Activated naive CD4-positive, alpha-beta T cell (primary cell): ENCODE measurements at places on chromosomes 7 and 10.

DNA sequence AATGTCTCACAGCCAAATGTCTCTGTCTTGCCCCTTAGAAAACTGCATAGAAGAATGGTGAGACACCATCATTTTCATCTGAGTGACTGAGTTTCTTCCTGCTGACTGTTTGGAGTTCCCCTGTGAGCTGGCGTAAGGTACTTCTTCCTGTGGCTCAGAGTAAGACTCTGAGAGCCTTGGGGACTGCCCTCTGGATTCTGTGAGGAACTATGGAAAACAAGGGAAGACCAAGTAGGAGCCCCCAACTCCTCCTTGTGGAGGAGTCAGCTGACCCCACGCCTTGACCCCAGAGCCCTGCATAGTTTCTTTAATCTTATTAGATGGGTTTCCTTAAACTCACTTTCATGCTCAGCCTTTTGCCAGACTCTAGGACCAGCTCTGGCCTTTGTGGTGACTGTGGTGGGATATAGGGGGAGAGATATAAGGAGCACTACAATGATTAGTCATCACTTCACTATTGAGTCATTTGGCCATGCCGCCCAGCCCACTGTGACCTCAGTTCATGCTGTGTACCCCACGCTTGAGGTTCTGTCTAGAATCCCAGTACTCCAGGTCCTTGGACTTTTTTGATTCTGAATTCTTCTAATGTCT, 51.8 kb upstream of the FAM133B start:
- DNase-seq = no peak

- no peak for DNase-seq
Observed at GRCh38 chr10:75648351-75648750, 216.9 kb downstream of the LRMDA start.

- DNase-seq = no peak
Observed at GRCh38 chr10:77604063-77604462, 33.5 kb downstream of the KCNMA1 start.

DNA sequence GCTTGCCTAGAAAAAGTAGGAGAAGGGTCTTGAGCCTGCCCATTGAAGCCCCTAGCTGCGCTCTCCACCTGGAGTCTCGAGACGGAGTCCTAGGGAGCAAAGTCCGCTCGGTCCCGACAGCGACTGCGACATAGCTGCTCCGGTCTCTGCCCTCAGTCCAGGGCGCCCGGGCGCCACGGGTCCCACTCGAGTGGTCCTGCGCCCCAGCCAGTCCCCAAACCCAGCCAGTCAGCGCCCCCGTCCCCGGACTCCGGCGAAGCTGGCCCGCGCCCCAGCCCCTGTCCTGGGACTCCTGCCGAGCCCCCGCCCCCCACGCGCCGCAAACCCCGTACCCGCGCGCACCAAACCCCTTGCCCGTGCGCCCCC, 490 bp downstream of the TNS3 start:
- DNase-seq = no peak

GRCh38 chr10:62386356-62387320, 12.5 kb downstream of the ZNF365 start:
- DNase-seq = no peak

DNA sequence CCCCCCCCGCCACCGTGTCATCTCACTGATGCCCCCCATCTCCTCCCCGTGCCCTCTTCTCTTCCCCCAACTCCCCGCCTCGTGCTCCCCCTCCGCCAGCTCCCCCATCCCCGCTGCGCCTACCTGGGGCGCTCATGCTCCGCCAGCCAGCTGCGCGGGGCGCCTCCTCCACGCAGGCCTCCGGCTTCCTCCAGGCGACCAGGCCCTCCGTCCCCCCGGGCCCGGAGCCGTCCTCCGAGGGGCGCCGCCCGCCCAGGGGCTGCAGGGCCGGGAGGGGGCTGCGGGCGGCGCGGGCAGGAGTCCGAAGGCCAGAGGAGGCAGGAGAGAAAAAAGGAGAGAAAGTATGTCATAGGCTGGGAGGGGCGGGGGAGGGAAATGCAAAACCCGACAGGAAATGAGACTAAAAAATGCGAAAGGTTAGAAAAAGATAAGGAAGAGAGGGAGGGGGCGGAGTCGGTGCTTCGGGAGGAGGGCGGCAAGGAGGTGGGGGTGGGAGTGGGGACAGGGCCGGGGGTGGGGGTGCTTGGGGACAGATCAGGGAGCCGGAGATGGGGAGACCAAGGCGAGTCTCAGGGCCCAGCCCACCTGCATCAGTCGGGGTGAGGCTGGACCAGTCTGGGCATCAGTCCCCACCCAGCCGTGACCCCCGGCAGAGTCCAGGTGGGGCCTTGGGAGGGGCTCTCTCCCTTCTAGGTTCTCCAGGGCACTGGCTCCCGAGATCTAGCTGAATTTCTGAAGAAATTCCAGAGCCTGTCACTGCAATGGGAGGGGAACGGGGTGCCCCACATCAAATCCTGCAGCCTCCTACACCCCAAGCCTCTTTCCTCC, at the start of gene CARD11:
Gene CARD11 (minus strand): TSS at position 324 of the 828 bp plus-strand sequence. CDS start 85,361 bp downstream, outside the sequence.
- peak; percentile 20 for DNase-seq

- no peak for DNase-seq
Observed at GRCh38 chr7:122166740-122167139, 22.7 kb upstream of the AASS start.

GRCh38 chr7:70622936-70623335, 509.0 kb upstream of the GALNT17 start:
- DNase-seq = no peak

GRCh38 chr7:8436965-8437364, 3.6 kb downstream of the NXPH1 start:
- DNase-seq = no peak

DNA sequence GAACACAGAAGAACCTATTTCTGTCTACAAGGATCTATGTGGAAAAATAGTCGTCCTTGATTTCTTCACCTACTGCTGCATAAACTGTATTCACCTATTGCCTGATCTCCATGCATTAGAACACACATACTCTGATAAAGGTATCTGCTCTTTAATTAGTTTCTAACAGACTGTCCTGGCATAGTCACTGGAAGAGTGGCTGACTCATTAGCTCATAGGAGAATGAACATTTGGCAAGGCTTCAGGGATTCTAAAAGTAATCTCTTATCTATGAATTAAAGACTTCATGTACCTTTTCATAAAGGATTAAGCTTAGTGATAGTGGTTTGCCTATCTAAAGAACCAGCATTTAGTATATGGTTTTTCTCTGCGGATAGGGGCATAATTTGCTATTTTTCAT, 4.1 kb downstream of the NHLRC2 start:
- DNase-seq = no peak
